Keratinocyte (primary cell): ENCODE measurements at places on chromosomes 3 and 15. TPM values are rescaled to one million over a fixed set of nuclear protein-coding genes. Genes with fewer than 3 reads are reported as not detected.
A peak's percentile ranks its signal among the peaks of the same experiment; 100 is the strongest.

GRCh38 chr15:101358895-101359294 is 63.8 kb upstream of the SNRPA1 start:
- peaks cover 47% of the 10 kb centered on the region for H3K4me1 ChIP-seq
- H3K27me3 ChIP-seq: no peaks in the 10 kb centered on the region
- peak overlapping the region; percentile 67 for H3K27ac ChIP-seq
- H3K4me3 ChIP-seq: peak overlapping the region; percentile 8
- H3K36me3 ChIP-seq: no peaks in the 10 kb centered on the region

- no peak for DNase-seq
- no peaks in the 10 kb centered on the region for H3K4me1 ChIP-seq
- H3K27ac ChIP-seq: no peak overlapping the region
- H3K36me3 ChIP-seq: peaks cover 5% of the 10 kb centered on the region
These were observed 42.2 kb downstream of the GMPS start for GRCh38 chr3:155912579-155913190.

- DNase-seq: no peak
- H3K4me3 ChIP-seq: no peak overlapping the region
- H3K36me3 ChIP-seq: no peaks in the 10 kb centered on the region
- no peaks in the 10 kb centered on the region for H3K27me3 ChIP-seq
- H3K27ac ChIP-seq: no peak overlapping the region
These were observed 539.8 kb downstream of the FGF12 start for GRCh38 chr3:192187485-192188051.

- no peaks in the 10 kb centered on the region for H3K36me3 ChIP-seq
- no peaks in the 10 kb centered on the region for H3K27me3 ChIP-seq
- DNase-seq: no peak
- no peaks in the 10 kb centered on the region for H3K4me1 ChIP-seq
- no peak overlapping the region for H3K4me3 ChIP-seq
These were observed 126.4 kb upstream of the FAM3D start for GRCh38 chr3:58792921-58793451.

GRCh38 chr3:184656829-184657681 is 54.8 kb downstream of the MAGEF1 start:
- peak overlapping the region; percentile 89 for H3K27ac ChIP-seq
- H3K36me3 ChIP-seq: no peaks in the 10 kb centered on the region
- DNase-seq: peak; percentile 98
- H3K4me3 ChIP-seq: no peak overlapping the region
- H3K27me3 ChIP-seq: no peaks in the 10 kb centered on the region
- H3K4me1 ChIP-seq: peaks cover 32% of the 10 kb centered on the region

- no peak overlapping the region for H3K27ac ChIP-seq
- no peaks in the 10 kb centered on the region for H3K36me3 ChIP-seq
- no peaks in the 10 kb centered on the region for H3K27me3 ChIP-seq
- no peaks in the 10 kb centered on the region for H3K4me1 ChIP-seq
- H3K4me3 ChIP-seq: no peak overlapping the region
These were observed 99.7 kb downstream of the TIGIT start for GRCh38 chr3:114393367-114394072.

DNA sequence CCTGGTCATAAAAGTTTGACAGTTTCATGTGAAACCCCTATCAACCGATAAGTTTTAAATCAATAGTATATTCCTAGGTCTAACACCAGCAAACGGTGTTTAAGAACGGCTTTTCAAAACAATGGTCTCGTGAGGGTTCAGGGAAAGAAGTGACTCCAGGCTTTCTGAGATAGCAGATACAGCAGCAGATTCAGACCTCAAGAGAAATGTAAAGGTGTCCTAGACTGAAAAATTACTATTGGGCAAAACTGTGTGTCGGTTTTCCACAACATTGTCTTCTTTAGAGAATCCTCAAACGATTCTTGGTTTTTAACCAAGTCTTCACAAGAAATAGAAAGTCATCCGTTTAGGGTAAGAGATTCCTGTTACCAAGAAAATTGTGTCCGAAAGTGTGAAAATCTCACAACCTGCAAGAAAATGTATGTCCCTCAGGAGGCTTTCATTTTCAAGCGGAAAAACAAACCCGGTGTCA is 1.2 kb downstream of the SETD2 start:
- H3K36me3 ChIP-seq: peaks cover 6% of the 10 kb centered on the region
- H3K27me3 ChIP-seq: no peaks in the 10 kb centered on the region
- no peak for DNase-seq
- H3K27ac ChIP-seq: peak overlapping the region; percentile 67

GRCh38 chr3:194664857-194665256 is 7.1 kb downstream of the LSG1 start:
- peaks cover 22% of the 10 kb centered on the region for H3K36me3 ChIP-seq
- no peaks in the 10 kb centered on the region for H3K27me3 ChIP-seq
- no peak overlapping the region for H3K4me3 ChIP-seq

DNA sequence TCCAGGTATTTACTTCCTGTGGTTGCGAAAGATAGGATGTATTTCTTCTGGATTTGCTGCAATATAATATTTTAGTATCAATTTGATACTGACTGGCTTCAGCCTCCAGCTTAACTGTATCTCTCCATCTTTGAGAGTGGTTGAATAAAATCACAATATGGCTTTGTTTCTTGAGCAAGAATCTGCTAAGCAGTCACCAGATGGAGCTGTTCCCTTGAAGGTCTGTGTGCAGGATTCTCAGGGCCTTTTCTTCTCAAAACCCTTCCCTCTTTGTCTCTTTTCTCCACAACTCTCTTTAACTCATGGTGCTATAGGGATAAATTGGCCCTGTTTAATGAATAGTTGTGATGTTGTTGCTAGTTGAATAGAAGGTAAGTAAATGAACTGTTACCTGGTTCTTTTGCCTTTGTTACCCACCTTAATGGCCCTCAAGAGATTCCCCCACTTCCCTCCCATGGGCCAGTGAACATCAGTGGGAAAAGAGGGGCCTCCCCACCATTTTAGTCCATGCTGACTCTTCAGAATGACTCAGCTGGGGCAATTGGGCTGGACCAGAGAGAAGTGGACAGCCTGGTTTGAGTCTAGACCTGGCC is 34.8 kb upstream of the RAB6B start:
- no peak overlapping the region for H3K27ac ChIP-seq
- peaks cover 67% of the 10 kb centered on the region for H3K27me3 ChIP-seq
- DNase-seq: no peak
- no peak overlapping the region for H3K4me3 ChIP-seq
- no peaks in the 10 kb centered on the region for H3K4me1 ChIP-seq
- no peaks in the 10 kb centered on the region for H3K36me3 ChIP-seq

- H3K4me3 ChIP-seq: no peak overlapping the region
- no peaks in the 10 kb centered on the region for H3K4me1 ChIP-seq
- no peaks in the 10 kb centered on the region for H3K27me3 ChIP-seq
These were observed 266.0 kb downstream of the KCNMB2 start for GRCh38 chr3:178802259-178802658.

- no peak overlapping the region for H3K4me3 ChIP-seq
- H3K36me3 ChIP-seq: no peaks in the 10 kb centered on the region
- no peak overlapping the region for H3K27ac ChIP-seq
- H3K27me3 ChIP-seq: peaks cover 4% of the 10 kb centered on the region
- DNase-seq: no peak
These were observed 2.5 kb upstream of the FBN1 start for GRCh38 chr15:48647962-48648361.

DNA sequence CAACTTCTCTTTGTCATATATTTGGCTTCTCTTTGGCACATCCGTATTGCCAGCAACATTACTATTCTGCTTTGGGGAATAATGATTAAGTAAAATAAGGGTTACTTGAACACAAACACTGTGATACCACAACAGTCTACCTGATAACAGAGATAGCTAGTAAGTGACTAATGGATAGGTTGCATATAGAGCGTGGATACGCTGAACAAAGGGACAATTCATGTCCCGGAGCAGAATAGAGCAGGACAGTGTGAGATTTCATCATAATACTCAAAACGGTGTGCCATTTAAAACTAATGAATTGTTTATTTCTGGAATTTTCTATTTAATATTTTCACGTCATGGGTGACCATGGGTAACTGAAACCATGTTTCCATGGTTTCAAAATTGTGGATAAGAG is 54.1 kb downstream of the SCN5A start:
- H3K4me1 ChIP-seq: no peaks in the 10 kb centered on the region
- DNase-seq: no peak
- H3K4me3 ChIP-seq: no peak overlapping the region

- no peak overlapping the region for H3K4me3 ChIP-seq
- no peak overlapping the region for H3K27ac ChIP-seq
- H3K36me3 ChIP-seq: no peaks in the 10 kb centered on the region
These were observed 3.3 kb upstream of the PRR20G start for GRCh38 chr3:127291114-127291513.

GRCh38 chr15:38115121-38115520 is 137.5 kb upstream of the SPRED1 start:
- no peaks in the 10 kb centered on the region for H3K27me3 ChIP-seq
- no peaks in the 10 kb centered on the region for H3K4me1 ChIP-seq
- no peak overlapping the region for H3K27ac ChIP-seq
- no peaks in the 10 kb centered on the region for H3K36me3 ChIP-seq
- DNase-seq: no peak
- H3K4me3 ChIP-seq: no peak overlapping the region

- no peak for DNase-seq
- H3K4me3 ChIP-seq: no peak overlapping the region
- H3K36me3 ChIP-seq: no peaks in the 10 kb centered on the region
- no peak overlapping the region for H3K27ac ChIP-seq
- H3K27me3 ChIP-seq: no peaks in the 10 kb centered on the region
- peaks cover 11% of the 10 kb centered on the region for H3K4me1 ChIP-seq
These were observed 56.7 kb upstream of the MYRIP start for GRCh38 chr3:39752751-39753150.

DNA sequence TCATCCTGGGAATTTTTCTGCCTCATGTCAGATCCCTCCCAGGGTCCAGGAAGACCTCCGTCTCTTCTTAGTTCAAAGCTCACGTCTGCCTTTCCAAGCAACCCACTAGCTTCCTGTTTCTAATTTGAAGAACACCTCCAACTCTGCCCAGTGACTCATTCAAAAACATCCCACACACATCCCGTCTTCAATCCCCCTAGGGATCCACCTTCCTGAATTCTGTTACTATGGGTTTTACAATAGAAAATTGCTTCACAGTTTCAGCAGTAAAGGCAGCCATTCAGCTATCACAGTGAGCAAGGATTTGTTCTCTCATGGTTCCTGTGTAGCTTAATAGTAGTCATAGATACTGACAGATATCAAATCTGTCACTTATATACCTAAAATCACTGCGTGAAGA is 308.3 kb upstream of the CCDC54 start:
- H3K4me1 ChIP-seq: peaks cover 12% of the 10 kb centered on the region
- no peaks in the 10 kb centered on the region for H3K27me3 ChIP-seq
- no peak overlapping the region for H3K27ac ChIP-seq
- no peak overlapping the region for H3K4me3 ChIP-seq
- H3K36me3 ChIP-seq: no peaks in the 10 kb centered on the region

DNA sequence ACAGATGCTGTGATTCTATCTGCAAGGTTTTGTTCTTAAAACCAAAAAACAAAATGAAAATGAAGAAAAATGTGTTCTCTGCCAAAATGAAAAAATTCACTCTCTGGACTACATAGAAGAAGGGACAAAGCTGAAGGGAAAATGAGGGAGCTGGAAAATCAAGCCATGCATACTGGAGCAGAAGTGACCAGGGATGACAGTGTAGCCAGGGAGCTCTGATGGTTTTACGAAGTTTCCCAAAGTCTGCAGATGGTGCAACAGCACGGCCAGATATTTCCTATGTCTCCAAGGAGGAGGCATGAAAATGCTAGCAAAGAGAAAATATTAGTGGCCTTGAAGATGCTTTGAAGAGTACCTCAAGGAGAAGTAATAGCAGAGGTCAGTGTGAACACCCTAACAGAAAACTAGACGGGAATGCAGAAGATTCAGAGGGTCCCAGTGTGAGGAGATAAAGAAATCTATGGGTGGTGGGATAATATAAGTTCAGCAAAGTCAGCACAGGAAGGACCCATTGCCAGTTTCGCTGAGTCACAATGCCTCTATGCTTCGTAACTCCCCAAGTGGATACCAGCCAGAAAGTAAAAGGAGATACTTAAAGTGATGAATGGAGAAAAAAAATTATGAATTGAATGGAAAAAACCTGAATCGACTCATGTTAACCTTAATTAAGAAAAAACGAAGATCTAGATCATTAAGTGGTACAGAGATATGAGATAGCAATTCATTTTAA is 39.0 kb upstream of the POMGNT2 start:
- H3K4me3 ChIP-seq: no peak overlapping the region
- no peak overlapping the region for H3K27ac ChIP-seq
- H3K27me3 ChIP-seq: peaks cover 4% of the 10 kb centered on the region
- DNase-seq: no peak
- no peaks in the 10 kb centered on the region for H3K36me3 ChIP-seq

GRCh38 chr3:65837604-65838003 is 201.1 kb downstream of the MAGI1 start:
- H3K27me3 ChIP-seq: no peaks in the 10 kb centered on the region
- H3K36me3 ChIP-seq: no peaks in the 10 kb centered on the region
- peaks cover 21% of the 10 kb centered on the region for H3K4me1 ChIP-seq
- no peak for DNase-seq
- H3K27ac ChIP-seq: no peak overlapping the region

GRCh38 chr3:175601521-175601920 is 742.4 kb downstream of the NAALADL2 start:
- no peaks in the 10 kb centered on the region for H3K27me3 ChIP-seq
- no peak overlapping the region for H3K27ac ChIP-seq
- no peak overlapping the region for H3K4me3 ChIP-seq
- no peaks in the 10 kb centered on the region for H3K4me1 ChIP-seq
- DNase-seq: no peak
- no peaks in the 10 kb centered on the region for H3K36me3 ChIP-seq

DNA sequence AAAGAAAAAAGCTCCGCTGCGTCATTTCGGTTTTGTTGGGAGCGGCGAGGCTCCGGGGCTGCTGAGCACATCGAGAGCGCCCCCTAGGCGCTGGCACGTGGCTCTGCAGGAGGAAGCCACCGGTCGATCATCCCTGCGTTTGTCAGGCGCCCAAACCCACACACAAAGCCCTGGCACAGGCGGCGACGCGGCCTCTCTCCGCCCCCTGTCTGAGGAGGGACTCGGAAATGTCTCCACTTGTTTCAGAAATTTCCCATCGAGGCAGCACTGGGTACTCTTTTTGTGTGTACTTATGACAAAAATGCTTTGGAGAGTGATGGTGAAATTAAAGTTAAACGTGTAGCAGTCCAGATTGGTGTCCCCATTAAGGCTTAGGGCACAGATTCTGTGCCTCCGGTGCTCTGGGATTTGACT is 407.3 kb upstream of the ONECUT1 start:
- no peak overlapping the region for H3K4me3 ChIP-seq
- no peak for DNase-seq
- no peaks in the 10 kb centered on the region for H3K36me3 ChIP-seq

DNA sequence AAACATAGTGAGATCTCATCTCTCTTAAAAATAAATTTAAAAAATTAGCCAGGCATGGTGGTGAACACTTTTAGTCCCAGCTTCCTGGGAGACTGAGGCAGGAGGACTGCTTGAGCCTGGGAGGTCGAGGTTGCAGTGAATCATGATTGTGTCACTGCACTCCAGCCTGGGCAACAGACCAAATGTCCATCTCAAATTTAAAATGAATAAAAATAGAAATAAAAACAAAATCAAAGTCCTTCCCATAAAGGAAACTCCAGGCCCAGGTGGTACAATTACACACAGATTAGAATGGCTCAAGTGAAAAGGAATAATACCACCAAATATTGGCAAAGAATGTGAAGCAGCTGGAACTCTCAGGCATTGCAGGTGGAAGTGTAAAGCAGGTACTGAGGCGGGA is 19.3 kb upstream of the ATP10A start:
- no peak overlapping the region for H3K27ac ChIP-seq
- H3K36me3 ChIP-seq: no peaks in the 10 kb centered on the region
- H3K4me3 ChIP-seq: no peak overlapping the region
- DNase-seq: no peak

Gene C2CD4A
- not detected in 3 replicates for polyA plus RNA-seq

Gene UBA3
- polyA plus RNA-seq: 72.0 to 125 TPM (median 81.7 TPM) in 3 replicates

Gene GABRB3
- polyA plus RNA-seq: 0.81 to 0.86 TPM (median 0.84 TPM) in 3 replicates

Gene GNB4
- polyA plus RNA-seq: 35.1 to 51.1 TPM (median 42.2 TPM) in 3 replicates

Gene GRAMD2A
- 2.5 to 7.8 TPM (median 5.7 TPM) in 3 replicates for polyA plus RNA-seq

Gene SLC12A1
- polyA plus RNA-seq: not detected in 3 replicates

Gene SI
- polyA plus RNA-seq: not detected in 3 replicates
